ENCODE measurements at places on chromosomes 16 and 17.

- DNase-seq: no peak
These were observed 9.3 kb downstream of the KCTD5 start for GRCh38 chr16:2691491-2692248.

- DNase-seq: no peak
These were observed 39.6 kb downstream of the STX8 start for GRCh38 chr17:9536061-9536460.

DNA sequence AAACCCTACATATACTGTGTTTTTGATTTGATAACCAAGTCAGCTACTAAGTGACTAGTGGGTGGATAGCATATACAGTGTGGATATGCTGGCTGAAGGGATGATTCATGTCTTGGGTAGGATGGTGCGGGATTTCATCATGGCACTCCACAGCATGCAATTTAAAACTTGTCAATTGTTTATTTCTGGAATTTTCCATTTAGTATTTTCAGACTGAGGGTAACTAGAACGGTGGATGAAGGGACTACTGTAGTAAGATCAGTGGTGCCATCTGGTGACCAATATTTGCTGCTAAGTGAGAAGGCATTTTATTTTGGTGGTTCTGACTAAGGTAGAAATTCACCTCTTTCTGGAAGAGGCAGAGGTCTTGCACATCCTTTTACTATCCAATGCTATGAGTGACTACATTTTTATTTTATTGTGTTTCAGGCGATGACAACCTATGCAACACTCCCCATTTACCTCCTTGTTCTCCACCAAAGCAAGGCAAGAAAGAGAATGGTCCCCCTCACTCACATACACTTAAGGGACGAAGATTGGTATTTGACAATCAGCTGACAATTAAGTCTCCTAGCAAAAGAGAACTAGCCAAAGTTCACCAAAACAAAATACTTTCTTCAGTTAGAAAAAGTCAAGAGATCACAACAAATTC is 3.1 kb downstream of the CDC6 start:
- peak; percentile 81 for DNase-seq

- peak; percentile 37 for DNase-seq
These were observed 5.0 kb upstream of the MYL4 start for GRCh38 chr17:47203984-47204721.

DNA sequence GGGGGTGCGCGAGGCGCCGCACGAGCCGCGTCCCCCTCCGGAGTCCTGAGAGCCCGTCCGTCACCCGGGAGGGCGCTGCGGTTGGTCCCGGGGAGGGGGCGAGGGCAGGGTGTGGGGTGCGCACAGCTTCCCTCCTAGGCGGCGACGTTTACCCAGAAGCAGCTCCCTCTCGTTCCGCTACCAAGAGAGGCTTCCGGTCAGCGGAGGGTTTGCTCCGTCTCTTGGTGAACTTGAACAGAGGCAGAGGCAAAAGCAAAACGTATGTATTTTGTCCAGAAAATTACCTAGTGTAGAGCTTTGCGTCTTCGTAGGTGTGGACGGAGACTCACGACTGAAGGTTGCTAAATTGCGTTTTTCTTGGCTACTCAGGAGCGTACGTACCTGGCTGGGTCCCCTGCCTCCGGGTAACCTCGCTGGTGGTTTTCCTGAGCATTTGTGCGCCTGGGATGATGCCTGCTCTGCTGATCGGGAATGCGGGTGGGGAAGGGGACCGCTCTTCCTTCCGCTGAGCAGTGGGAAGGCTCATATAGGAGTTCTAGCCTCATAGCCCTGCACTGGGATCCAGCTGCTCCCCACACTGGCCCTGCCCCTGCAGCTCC is 833 bp downstream of the WSCD1 start:
- peak; percentile 44 for DNase-seq

GRCh38 chr17:65545705-65546523 is 15.5 kb downstream of the AXIN2 start:
- DNase-seq: no peak

- DNase-seq: no peak
These were observed 607.2 kb downstream of the WWOX start for GRCh38 chr16:78706637-78707036.

DNA sequence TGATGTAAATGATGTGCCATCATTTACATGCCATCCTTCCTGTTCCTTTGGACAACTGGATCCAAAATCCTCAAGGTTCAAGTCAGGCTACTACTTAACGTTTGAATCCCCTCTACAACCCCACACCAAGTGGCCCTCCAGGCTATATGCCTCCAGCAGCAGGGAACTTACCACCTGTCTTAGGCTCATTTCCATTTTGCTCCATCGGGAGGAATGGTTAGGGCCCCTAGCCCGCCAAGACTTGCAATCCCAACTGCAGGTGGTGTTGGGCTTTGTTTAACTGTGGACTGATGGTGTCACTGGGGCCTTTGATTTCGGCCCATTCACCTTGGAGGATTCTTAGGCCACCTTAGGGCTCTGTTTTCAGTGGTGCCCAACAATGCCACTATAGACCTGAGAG is 9.7 kb downstream of the HNF1B start:
- no peak for DNase-seq

GRCh38 chr17:71709946-71710345 is 410.9 kb upstream of the SOX9 start:
- no peak for DNase-seq

- no peak for DNase-seq
These were observed 1.6 kb downstream of the TPPP3 start for GRCh38 chr16:67391424-67392300.

GRCh38 chr16:19112099-19112407 is 1.7 kb upstream of the ITPRIPL2 start:
- DNase-seq: no peak

- DNase-seq: no peak
These were observed 71.0 kb upstream of the EFCAB3 start for GRCh38 chr17:62309396-62309795.

GRCh38 chr17:35046245-35046644 is 17.3 kb downstream of the RFFL start:
- DNase-seq: no peak

GRCh38 chr17:51869387-51869786 is 289.1 kb downstream of the CA10 start:
- peak; percentile 56 for DNase-seq

DNA sequence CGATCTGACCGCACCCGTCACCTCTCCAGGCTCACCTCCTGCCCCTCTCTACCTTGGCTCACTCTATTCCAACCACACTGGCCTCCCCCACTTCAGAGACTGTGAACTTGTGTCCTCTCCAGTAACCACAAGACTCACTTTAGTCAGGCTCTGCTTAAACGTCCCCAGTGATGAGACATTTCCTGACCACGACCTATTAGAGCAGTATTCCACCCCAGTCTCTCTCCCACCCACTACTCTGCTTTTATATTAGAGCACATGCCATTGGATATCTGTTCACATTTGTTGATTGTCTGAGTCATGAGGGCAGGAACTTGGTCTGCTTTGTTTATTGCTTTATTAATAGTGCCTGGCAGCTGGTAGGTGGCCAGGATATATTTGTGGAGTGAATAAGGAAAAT is 20.1 kb downstream of the COX11 start:
- peak; percentile 48 for DNase-seq

DNA sequence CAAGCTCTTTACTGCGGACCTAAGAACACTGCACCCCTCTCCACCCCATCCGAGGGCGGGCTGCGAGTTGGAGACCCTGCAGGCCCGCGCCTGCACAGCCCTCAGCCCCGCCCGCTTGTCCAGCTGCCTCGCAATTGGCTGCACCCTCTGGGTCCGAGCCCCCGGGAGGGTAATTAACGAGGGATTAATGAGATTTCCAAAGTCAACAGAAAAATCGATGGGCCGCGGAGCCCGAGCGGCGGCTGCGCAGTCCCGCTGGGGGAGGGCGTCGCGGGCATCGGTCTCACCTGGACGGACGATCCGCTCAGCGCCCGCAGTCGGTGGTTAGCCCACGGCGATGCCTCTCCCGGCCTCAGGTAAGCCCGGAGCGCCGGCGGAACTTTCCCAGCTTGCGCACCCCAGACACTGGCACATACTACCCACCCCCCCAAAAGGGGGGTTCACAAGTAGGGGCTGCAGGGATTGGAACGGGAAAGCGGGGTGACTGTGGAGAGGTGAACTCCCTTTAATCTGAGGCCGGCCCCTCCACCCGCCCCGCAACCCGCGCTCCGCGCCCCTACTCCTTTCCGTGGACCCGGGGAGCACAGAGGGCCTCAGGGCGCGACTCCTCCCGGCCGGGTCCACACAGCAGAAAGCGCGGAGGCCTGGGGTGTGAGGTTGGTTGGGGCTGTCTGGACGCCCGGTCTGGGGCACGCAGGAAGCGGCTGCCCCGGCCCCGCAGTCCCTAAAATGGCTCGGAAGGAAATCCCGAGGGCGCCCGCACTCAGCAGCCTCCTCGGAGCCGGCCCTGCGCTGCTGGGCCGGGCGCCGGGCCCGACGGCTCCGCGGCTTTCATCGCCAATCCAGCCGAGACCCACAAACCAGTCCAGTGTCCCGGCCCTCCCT is at the start of gene OTOP3:
TSS of gene OTOP3 (plus strand) at position 314 of the 885 bp plus-strand sequence. CDS start at position 338, 24 bp downstream.
- no peak for DNase-seq

DNA sequence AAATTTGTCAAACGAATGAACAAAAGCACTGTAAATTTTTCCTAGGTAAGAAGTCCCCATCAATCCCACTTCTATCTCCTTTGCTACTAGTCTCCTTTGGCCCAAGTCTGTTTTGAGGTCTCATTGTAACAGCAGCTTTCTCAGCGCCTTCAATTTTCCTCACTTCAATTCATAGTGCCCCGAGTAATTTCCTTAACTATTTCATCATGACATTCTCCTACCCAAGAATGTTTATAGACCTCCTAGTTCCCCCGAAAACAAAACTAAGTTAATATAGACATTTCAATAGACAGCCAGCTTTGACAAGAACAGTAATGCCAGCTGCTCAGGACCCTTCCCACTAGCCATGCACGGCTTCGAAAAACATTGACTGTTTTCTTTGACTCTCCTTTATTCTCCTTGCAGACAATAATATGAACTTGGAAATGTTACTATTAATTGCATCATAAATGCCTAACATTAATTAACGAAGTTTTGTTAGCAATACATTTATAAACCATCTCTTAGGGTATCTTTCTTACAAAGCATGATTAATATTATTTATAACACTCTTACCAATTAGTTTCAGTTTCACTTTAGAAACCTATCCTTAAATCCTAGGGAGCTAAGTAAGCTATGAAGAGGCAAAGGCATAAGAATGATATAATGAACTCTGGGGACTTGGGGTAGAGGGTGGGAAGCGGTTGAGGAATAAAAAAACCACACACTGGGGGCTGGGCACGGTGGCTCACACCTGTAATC is 22.8 kb downstream of the GLG1 start:
- no peak for DNase-seq

DNA sequence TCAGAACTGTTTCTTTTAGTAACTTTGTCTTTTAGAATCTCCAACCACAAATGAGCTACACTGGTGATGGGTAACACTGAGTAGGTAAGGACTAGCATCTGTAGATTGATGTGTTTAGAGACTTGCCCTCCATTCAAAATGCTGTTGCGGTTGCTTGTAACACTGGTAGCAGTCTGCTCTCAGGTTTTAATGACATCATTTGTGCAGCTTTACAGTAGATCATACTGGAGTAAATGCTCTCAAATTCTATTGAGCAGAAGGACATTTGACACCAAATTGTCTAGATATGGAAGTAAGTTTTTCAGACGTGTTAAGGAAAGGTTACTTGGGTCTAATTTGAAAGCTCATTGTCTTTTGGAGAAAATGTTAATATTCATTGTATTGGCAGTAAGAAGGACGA is 98.8 kb downstream of the NLK start:
- no peak for DNase-seq

GRCh38 chr16:87027056-87027616 is 290.1 kb downstream of the C16orf95 start:
- no peak for DNase-seq

GRCh38 chr16:19703172-19703889 is 14.7 kb downstream of the KNOP1 start:
- DNase-seq: no peak

DNA sequence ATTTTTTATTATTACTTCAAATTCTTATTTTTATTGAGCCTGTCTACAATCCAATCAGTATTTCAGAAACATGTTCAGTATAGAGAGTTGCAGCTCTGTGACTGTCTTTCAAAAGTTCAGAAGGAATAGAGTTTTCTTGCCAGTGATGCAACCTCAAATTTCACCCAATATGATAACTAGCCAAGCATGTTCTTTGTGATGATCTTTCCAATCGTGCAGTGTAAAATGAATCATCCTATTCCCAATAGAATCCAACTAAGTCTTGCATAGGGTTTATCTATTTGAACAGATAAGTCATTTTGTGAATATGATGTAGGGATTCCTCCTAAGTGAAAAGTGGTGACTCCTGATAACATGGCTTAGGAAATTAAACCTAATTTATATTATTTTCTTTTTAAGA is 937.8 kb downstream of the KCNJ2 start:
- DNase-seq: no peak

GRCh38 chr16:57863434-57864160 is 61.3 kb upstream of the KIFC3 start:
- peak; percentile 90 for DNase-seq

DNA sequence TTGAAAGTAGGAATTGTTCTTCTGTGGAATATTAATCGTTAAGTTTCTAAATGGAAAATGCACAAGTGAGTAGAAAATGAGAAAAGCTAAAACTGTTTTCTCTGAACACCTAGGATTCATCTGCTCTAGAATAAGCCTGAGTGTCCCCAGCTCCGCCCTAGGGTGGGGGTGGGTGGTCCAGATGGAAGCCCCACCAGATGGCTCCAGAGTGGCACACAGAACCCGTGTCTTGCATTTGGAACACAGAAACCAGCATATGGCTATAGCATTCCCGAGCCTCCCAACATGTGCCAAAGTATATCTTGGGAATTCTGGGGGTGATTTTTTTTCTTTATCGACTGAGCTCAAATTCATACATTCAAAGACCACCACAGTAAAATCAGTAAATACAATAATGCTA is 517.7 kb upstream of the PSMD7 start:
- DNase-seq: no peak

- DNase-seq: no peak
These were observed 20.5 kb downstream of the RNF157 start for GRCh38 chr17:76219670-76220383.

GRCh38 chr17:2837147-2837561 is 40.9 kb downstream of the RAP1GAP2 start:
- DNase-seq: no peak

GRCh38 chr16:55703003-55704001 is 47.5 kb downstream of the SLC6A2 start:
- peak; percentile 66 for DNase-seq

Data from ACHN (cell line).